ENCODE measurements at places on chromosomes 4 and X.
A peak's percentile ranks its signal among the peaks of the same experiment; 100 is the strongest.

DNA sequence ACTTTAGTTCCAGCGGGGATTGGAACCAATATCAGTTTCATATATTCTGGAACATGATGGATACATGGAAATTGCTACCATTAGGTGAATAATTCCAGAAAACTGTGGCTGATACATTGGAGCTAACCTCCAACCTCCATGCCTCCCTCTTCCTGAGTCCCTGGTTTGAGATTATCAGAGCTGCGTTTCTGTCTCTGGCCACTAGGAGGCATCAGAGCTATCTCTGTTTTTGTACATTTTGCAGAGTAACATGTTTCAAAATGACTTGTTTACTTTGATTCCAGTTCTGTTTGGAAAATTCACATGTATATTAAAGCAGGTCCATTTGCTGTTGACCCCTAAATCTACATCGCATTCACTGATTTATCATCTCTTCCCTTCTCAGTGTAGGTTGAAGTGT is 2.4 kb upstream of the RAB40AL start:
- no peak for DNase-seq

DNA sequence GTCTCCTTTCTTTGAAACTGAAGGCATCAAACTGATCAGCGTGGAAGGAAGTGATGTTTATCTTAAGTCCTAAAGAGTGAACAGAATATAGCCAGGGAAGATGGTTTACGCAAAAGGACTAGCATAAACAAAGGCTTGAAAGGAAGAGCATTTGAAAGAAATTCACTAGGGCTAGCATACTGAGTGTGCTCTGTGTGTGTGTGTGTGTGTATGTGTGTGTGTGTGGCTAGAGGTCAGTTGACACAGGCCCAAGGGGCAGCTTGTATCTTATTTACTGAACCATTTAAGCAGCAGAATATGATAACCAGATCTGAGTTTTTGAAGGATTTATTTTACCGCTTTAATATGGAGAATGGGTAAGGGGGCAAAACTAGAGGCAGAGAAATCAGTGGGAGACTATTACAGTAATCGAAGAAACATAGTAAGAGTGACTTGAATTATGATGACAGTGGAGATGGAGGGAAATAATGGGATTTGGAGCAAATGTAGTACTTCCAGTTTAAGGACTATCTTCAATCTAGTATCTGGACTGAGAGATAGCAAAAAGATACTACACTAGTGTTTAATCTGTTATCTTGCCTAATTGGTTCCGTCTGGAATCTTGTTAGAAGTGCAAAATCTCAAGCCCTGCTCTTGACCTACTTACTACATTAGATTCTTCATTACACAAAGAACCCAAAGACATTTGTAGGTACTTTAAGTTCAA is 36.9 kb downstream of the CEP44 start:
- no peak for DNase-seq

GRCh38 chrX:84188320-84188834 is 378 bp upstream of the RPS6KA6 start:
- peak; percentile 6 for DNase-seq

- DNase-seq: no peak
Observed at GRCh38 chr4:182925855-182926254, 8.7 kb upstream of the DCTD start.

DNA sequence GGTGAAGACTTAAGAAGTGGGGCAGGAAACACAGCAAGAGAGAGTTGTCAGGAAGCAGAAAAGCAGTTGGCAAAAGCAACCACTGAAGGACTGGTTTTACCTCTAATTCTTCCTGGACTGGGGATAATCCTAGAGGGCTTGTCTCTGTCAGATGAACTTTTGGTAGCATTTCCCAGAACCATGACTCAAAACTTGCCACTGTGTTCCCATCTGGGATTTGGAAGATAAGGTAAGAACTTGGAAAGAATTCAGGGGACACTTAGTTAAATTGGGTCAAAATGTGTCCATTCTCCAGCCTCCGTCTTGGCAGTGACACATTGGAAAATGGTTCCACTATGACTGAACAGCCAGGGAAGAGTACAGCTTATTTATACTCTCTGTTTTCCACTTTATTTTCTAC is 55.7 kb downstream of the CD38 start:
- DNase-seq: no peak

DNA sequence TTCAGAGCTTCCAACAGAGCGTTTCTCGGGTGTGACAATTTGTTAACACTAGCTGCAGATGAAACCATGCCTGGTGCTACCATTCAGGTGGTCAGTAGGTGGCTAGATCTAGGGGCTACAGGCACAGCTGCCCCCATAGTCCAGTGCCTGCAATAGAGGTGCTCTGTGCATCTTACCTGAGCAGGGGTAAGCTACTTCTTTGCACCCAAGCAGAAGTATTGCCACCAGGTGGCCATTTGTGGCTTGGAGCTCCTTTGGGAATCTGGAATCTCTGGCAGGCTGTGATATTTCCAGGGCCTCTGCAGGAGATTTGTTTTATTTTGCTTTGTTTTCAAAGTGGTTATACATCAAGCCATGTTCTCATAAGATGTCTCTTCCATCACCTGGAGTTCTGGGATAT is 170.7 kb upstream of the PUDP start:
- DNase-seq: no peak

- DNase-seq: no peak
Observed at GRCh38 chr4:149113804-149114430, 671.7 kb upstream of the NR3C2 start.

GRCh38 chrX:140815868-140816267 is 106.3 kb downstream of the LINC00632 start:
- DNase-seq: no peak

- no peak for DNase-seq
Observed at GRCh38 chr4:46852800-46853199, 56.2 kb downstream of the COX7B2 start.

GRCh38 chr4:15132739-15133138 is 130.5 kb downstream of the CPEB2 start:
- peak; percentile 54 for DNase-seq

DNA sequence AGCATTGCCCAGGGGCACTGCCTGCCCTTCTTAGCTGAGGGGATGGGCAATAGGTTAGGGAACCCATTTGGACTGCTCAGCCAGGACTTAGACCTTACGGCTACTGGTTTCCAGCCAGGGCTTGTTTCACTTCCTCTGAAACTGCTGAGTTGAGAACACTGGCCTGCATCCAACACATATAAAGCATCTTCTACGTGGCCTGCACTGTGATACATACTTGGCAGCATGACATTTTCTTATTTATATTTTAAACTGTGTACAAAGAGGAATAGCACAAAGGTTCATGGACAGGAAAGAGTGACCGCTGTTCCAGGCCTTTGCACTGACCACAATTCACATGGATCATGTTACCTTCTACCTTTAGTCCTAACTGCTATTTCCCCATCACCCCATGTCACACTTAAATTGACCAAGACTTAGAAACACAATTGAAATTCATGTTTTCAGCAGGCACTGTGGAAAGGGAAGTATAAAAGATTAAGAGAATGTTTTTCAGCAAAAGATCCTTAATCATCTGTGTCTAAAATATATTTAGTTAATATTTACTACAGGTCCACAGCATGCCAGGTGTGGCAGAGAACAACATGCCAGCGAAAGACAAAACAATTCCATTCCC is 43.7 kb downstream of the NLGN4X start:
- DNase-seq: no peak

DNA sequence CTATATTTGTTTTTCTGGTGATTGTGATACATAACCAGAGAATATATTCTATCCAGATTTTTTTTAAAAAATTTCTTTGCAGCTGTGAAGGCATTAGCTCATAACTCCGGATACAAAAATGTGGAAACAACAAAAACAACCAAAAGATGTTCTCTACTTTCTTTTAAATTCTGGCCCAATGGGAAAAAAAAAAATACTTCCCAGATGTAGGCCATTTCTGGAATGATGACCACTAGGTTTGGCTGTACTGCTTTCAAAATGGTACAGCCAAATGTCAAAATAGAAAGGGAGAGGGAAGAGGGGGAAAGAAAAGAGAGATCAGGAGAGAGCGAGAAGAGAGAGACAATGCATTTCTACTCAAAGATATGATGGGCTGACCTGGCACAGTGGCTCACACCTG is 14.6 kb downstream of the ANOS1 start:
- DNase-seq: no peak

DNA sequence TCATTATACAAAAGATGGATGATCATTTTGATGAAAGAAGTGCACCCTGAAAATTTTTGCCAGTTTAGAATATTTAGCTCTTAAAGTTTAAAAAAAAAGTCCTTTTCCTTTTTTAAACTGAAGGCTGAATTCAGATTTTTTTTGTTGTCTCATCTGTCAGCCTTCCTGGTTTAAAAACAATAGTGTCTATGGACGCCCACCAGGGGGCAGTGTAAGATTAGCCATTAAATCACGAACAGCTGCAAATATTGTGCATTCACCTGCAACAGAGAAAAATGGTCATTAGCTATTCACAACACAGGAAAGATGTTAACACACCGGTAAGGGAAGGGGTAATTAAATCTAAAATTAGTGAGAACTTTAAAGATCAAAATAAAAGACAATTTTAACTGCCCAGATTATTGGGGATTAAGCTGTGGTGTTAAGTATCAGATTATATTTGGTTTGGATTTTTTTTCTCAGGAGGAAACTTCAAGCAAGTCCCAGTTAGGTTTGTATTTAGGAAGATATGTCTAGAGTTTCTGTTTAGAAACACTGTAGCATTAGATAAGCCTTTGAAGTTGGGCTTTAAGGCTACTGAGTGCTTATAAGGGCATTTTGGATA is 4.4 kb upstream of the CXorf38 start:
- DNase-seq: no peak

DNA sequence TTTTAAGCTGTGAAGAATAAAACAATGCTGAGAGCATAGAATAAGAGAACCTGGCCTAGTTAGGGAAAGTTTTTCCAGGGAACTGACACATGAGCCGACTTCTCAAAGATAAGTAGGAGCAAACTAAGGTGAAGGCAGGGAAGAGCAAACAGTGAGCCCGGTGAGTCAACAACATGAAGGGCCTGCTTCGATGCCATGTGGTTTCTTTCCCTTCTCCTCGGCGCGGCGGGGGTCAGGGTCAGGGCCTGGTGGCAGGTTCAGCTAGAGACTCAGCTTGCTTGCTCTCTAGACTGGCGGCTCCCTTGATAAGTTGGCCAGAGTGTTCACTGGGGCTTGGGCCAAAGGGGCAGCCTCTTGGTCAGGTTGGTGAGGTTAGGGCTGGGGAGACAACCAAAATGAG is 81.1 kb downstream of the DLG3 start:
- no peak for DNase-seq

DNA sequence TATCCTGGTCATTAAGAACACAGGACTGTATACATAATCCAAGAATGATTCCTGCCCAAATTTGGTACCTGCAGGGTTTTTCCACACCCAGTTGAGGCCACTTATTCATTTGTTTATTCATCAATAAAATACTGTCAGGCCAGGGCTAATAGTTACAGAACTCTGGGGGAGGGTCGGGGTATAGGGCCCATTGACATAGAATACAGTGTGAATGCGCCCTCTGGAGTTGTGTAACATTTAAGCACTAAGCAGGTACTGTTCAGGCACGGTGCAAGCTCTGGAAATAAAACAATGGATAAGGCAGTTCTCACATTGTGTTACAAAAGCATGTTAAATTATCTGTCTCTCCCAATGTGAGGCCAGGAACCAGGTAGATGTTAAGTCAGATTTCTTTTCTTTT is 30.8 kb upstream of the LRBA start:
- DNase-seq: no peak

- DNase-seq: no peak
Observed at GRCh38 chrX:39619182-39620009, 478.4 kb downstream of the BCOR start.

DNA sequence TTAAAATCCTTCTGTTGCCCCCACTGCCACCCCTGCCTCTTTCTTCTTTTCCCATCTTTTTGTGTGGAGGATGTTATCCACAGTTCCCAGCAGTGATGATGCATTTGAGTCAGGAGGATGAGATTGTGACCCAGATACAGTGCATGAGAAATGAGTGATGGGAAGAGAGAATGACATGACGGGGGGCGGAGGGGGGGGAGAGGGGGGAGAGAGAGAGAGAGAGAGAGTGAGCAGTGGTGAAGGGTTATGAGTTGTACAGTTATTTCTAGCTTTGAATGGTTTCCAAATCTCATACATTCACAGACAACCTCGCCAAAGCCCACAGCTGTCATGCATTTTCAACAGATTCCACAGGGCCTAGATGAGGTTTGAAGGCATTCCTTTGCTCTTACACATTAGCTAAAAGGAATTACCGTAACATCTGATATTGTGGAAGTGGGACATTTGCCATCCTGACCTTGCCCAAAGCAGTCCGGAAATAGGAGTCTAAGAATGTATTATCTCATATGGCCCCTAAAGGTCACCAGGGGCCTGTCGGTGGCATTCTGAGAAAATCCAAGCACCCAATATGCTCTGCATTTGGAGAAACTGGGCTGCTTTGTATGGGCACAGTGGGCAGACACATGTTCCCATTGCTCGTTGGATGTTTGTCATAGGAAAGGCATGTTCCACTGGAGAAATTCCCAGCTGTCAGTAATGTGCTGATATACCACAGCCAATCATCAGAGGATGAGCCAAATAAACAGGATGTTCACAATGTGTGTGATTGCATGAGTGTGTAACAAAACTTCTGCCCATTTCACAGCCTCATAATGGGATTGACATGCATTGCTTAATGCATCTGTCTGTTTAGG is 435.8 kb downstream of the SPRY1 start:
- no peak for DNase-seq

DNA sequence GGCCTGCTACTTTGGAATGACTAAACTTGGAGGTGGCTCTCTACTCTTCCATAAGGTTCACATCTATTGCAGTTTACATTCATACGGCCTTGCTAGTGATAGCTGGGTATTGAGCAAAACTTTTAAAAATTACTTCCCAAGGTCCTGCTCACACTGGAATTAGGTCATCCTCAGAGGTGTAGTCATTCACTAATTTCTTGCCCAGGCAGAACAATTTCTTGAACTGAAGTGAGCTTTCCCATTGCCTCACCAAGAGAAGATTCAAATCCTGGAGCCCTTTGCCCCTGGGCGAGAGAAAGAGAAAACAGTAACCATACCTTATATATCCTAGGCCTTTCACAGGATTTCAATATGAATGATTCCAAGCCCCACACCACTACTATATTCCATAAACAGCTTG is 109.2 kb downstream of the GUCY2F start:
- DNase-seq: no peak

GRCh38 chr4:55753856-55754255 is 65.7 kb upstream of the EXOC1L start:
- DNase-seq: no peak

DNA sequence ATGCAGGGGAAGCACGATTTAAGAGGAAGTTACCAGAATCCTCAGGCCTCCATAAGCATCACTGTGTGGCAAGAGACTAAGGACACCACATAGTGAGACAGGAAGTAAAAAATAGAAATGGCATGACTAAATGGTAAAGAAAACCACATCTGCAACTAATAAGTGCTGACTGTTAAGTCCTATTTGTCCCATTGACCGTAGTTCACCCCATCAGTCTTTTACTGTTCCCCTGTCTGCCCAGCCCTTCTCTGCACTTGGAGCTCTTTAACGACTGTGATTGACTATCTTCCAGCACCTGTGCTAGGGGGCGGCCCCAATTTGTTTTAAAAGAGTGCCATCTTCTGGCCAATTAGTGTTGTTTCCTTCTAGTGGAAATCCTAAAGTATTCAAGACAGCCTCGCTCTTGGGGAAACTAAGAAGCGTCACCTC is 94.2 kb downstream of the MAOA start:
- no peak for DNase-seq

- no peak for DNase-seq
Observed at GRCh38 chr4:82493721-82494425, 63.5 kb downstream of the ENOPH1 start.

All from amygdala (tissue), 56 donors.